ENCODE measurements at places on chromosomes 13 and 19.

DNA sequence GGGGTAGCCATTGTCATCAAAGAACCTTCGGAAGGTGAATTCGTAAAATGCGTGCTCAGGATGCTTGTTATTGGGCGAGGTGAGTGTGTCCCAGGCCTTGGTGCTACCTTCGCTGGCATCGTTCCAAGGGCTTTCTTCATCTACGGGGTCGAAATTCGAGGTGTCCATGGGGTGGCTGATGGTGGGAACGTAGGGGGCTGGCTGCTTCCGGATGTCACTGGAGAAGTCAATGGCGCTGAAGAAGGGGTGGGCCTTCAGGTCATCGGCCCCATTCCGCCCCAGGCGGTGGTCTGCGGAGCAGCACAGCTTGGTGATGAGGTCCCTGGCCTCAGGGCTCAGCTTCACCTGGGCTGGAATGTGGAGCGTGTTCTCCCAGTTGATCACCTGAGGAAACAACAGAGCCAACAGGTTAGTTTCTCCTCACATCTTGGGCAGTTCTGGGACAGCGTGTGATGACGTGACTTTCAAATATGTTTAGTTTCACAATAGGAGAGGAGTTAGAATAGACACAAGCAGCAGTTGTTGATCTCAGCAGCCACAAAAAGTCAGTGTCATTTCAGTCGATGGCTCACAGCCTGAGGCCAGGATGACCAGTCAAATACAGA, 72.5 kb upstream of the XPO4 start:
- DNase-seq, result no peak

- DNase-seq, result no peak
Measured at GRCh38 chr19:41784743-41785142, 11.6 kb upstream of the CEACAM3 start.

GRCh38 chr19:19628501-19629134, 598 bp upstream of the LPAR2 start:
- peak; percentile 31 for DNase-seq

DNA sequence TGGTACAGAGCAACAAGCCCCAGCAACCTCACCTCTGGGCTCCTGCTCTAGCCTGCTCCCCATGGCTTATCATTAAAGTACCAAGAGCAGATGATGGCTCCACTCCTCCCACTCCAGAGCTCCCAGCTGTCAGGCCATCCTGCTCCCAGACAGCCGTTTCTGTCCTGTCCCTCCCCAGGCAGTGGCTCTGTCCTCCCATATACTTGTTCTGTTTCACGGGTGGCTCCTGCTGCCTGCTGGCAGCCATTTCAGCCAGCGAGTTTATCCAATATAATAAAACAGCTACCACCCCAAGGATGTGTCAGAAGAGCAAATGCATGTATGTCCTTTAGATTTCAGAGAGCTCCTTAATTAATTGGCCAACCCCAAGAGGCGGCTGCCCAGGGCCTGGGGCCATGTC, 79.4 kb upstream of the VSTM2B start:
- no peak for DNase-seq

DNA sequence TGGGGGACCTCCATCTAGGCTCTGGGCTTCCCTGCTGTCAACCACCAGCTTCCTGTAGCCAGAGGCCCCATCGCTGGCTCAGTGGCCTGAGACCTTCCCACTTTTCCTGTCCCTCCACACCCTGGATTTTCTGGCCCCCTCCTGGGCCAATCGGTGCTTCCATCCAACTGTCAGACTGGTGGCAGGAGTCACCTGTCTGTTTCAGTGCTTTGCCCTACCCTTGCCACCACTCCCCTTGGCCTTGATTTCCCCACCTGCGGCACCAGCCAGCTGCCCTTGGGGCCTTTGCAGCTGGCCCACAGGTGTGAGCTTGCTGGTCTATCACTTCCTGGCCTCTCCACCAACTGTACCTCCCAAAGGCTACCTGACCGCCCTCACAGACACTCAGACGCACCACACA, 12.5 kb downstream of the VSIG10L start:
- DNase-seq, result no peak

GRCh38 chr13:37835392-37835791, 34.2 kb downstream of the TRPC4 start:
- DNase-seq, result no peak

- peak; percentile 79 for DNase-seq
Measured at GRCh38 chr13:30607908-30608307, 9.8 kb upstream of the USPL1 start.

Data from CD4-positive, alpha-beta T cell treated with Interleukin-6 at 100 ng/mL for 8 hours (primary cell).